NCI-H1048 (cell line): ENCODE measurements at places on chromosomes 2 and 18.

- DNase-seq = no peak
Measured at GRCh38 chr18:43650426-43650825, 373.1 kb upstream of the SYT4 start.

DNA sequence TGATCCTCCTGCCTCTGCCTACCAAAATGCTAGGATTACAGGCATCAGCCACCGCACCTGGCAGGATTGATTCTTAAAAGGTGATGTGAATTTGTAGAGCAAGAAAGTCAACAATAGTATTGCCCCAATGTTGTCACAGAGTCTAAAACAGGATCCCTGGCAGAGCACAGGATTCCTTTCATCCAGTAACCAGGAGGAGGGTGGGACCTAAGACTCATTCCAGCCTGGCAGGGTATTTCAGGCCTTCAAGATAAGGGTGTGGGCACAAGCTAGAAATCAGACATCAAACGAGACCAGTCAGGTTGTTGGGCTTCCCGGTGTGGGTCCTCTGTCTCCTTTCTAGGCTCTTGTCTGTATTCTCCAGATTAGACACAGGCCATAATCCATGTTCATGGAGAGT lies 511.4 kb downstream of the BCL11A start:
- DNase-seq = no peak

DNA sequence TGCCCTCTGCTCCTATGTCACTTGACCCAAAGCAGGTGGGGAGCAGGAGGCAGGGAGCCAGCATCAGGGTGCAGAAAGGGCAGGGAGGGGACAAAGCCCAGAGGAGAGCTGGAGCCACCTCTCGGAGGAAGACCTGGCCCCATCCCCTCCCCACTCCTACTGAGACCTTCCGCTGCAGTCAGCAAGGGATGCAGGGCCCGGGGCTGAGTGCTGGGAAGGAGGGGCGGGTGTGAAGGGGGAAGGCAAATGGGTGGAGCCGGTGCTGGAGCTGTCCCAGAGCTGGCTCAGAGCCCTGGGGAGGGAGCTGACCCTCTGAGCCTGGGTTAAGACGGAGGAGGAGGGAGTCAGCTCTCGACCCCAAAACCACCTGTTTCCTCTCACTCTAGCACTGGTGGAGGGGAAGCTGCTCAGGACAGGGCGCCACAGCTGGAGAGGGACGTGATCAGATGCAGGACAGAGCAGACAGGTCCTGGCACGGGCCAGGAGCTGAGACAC lies 33.8 kb downstream of the HS1BP3 start:
- no peak for DNase-seq

DNA sequence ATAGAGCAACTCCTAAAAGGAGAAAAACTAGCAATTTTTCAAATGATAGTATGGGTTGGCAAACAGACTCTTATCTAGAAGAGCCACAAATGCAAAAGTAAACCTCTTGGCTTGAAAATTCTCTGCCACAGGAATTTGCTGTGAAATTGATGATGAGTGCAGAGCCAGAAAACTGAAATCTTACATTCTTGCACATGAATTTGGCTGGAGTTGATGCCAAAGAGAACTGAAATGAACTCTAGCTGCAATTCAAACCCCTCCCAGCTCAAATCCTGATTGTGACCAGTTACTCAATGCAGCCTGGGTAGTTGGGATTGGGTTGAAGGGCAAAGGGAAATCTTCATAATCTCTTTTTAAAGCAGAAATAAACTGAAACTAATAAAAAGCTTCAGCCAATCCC lies 266.6 kb downstream of the PDE11A start:
- DNase-seq = no peak

DNA sequence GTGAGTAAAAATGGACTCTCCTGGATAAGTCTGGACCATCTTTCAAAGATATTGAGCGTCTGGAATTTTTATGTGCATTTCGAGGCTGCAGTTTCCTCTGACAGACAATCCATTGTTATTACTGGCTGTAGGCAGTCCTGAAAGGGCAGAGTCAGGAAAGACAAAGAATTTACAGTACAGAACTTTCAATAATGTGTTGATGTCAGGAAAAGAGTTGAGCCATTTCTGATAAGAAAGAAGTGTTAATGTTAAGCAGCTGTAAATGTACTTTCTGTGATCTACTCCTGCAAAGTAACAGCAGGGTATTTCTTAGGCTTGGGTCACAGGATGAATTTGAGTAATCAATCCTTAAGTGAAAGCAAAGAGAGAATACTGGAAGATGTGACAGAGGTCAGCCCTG lies 29.8 kb downstream of the TSPYL6 start:
- DNase-seq = no peak
